ENCODE measurements at places on chromosomes 5 and 9.

DNA sequence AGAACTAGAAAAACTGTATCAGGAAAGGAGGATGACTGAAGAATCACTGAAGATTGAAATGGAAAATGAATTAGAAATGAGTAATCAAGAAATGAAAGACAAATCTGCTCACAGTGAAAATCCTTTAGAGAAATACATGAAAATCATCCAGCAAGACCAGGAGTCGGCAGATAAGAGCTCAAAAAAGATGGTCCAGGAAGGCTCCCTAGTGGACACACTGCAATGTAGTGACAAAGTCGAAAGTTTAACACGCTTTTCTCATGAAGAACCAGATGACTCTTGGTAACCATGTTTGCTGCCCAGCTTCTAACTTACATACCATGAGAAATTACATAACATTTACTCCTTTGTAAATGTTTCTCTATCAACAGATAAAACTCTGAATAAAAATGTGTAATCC is 37.1 kb downstream of the CPLANE1 start:
- no peak for DNase-seq

DNA sequence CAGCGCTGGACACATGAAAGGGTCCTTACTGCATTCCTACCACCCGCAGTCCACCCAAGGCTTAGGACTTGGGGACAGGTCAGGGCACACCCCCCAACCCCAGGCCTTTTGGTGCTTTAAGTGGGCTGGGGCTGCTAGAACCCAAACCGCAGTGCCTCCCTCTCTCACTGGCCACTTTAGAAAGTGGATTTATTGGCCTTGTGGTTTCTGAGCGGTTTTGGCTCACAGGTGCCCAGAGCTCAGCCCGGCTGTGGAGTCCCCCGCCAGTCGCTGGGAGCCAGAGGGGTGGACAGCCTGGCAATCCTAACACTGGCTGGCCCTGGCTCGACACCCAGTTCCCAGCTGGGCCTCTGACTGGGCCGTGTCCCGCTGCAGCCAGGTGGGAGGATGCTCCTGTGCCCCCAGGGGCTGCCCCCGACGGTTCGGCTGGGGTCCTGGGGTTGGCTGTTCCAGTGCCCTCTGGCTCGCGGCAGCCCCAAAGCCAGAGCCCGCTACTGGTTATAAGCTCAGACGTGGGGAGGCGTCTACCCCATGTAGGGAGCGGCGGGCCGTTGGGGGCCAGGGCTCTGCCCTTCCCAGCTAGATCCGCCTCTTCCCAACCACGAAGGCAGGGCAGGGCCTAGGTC is 65.2 kb upstream of the RNU6ATAC start:
- DNase-seq: no peak

DNA sequence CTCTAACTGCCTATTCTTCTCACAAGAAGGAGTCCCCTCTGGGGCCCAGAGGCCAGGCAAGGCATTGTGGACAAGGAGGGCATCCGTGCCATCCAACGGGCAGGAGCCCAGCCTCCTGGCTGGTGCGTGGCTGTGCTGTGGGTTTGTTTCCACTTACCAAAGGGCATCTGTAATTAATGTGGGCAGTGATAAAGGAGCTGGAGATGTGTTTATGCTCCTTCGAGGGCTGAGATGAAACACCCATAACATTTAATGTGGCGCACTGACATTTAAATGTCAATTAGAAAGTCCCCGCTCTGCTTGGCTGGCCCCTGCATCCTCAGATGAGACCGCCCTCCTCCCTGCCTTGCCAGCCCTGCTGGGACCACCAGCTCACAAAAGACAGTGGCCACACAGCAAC is 57.1 kb downstream of the KCNIP1 start:
- no peak for DNase-seq

DNA sequence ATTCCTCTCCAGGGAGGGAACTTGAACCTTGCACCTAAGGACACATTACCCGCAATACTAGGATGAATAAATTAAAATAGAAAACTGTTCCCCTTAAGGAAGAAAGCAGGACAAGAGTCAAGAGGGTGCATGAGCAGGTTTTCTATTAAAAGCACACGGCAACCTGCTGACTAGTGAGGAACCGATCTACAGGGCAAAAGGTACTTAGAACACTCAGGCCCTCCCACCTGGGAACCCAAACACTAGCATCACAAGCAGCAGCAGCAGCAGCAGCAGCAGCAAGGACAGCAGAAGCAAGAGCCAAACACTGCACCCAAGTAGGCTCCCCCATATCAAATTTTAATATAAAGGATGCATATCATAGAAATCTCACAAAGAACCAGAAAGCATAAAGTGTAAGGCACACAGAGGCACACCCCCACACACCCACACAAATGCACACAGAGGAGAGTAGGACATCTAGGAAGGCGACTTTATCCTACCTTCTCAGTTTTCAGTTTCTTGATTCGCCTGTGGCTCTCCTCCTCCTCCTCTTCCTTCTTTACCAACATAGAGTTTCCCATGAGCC is 2.8 kb downstream of the ZNF608 start:
- DNase-seq: no peak

DNA sequence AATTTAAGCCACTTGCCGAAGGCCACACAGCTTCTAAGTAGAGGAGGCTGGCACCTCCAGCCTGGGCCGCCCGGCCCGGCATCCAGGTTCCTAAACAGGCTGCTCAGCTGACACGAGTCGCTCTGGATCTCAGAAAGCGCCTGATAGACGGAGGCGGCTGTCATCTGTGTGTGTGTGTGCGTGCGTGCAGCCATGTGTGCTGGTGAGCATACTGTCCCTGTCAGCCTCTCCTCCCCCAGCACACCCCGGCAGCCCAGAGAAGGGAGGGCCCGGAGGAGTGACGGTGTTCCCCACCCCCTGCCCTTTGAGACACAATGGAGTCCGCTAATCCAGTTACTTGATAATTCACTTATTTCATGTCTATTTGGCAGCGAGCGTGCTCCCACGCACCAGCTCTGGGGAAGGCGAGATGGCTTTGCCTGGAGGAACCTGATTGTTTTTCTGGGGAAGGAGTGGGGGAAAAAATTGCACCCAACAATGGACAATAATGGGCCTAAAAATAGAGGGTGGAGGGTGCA is 20.0 kb downstream of the NTNG2 start:
- DNase-seq: no peak

GRCh38 chr9:85451680-85452079 is 290.1 kb downstream of the AGTPBP1 start:
- DNase-seq: no peak

DNA sequence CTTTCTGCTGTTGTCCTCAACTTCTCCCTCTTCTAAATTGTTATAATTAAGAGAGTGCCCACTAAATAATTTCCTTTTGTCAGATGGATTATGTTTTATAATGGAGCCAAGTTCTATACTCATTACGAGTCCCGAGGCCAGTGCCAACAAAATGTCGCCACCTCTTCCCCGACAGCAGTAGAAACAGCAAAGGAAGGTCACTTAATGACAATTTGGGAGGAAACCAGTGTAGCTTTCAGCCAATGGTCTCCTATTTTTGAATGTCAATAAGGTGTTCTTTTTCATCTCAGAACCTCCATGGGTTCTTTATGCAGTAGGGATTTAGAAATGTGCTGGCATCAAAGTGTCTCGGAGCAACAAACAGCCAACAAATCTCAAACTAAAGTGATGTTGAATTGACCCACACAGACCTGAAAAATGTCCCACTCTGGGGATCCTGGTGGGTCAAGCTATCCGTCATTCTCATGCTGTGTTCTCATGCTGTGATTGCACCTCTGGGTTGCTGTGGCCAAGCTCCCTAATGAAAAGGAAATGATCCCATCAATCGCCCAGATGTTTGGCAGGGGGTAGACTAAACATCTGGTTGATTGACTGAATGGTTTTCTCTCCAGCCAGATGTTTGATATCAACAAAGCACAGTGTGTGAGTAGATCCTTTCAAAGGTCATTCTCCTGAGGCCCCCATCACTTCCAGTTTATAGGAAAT is 291.9 kb downstream of the DMAC1 start:
- no peak for DNase-seq

- no peak for DNase-seq
These were observed 114.3 kb downstream of the MVB12B start for GRCh38 chr9:126440940-126441339.

- no peak for DNase-seq
These were observed 76.9 kb upstream of the ADAMTSL1 start for GRCh38 chr9:18397076-18397475.

DNA sequence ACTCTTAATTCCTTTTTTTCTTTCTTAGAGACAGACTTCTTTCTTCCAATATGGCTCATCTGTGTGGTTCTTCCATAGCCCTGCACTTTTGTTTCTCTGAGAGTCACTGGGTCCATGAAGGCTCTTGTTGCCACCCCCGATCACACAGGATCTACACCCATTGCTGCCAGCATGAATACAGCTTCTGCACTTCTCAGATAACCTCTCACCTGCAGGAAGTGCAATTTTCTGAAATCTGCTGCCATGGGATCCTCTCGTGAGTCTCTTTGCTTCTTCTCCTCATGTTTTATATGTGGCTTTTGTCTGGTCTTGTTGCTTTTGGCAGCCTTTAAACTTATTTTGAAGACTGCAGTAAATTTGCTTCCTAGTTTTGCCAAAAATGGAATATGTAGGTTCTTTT is 171.2 kb downstream of the TMEM167A start:
- no peak for DNase-seq

- DNase-seq: no peak
These were observed 216.7 kb downstream of the SMARCA2 start for GRCh38 chr9:2231829-2232228.

DNA sequence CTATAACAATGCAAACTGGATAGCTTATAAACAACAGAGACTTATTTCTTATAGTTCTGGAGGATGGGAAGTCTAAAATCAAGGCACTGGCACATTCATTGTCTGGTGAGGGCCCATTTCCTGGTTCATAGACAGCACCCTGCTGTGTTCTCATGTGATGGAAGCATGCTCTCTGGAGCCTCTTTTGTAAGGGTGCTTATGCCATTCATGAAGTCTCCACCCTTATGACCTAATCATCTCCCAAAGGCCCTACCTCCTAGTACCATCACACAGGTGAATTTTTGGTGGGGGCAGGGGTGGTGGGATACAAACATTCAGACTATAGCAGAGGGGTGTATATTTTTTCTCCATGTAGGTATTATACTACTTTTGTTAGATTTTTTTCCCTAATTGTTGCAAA is 92.4 kb downstream of the UNC13B start:
- DNase-seq: no peak
